A172 (cell line): ENCODE measurements at places on chromosomes 1 and 21. TPM values are rescaled to one million over a fixed set of nuclear protein-coding genes. Genes with fewer than 3 reads are reported as not detected.

The NADK gene
- total RNA-seq: 28.4 and 31.5 TPM in 2 replicates

GRCh38 chr1:67532452-67533216, 102.4 kb upstream of the SERBP1 start:
- peak; percentile 72 for DNase-seq

DNA sequence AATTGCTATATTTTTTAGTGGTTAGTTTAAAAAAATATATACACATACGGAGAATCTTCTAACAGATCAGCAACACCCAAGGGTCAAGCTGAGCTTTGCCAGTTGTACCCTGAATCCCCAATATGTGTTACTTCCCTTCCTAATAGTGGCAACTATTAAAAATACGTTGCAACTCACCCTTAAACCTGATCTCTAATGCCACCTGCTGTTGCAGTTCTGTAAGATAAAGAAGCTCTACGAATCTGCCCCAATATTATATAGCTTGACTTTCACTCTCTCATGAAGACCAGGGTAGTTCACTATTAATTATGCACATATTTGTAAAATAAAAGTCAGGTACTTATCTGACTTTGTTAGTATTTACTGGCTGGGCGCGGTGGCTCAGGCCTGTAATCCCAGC, 58.4 kb downstream of the ASH1L start:
- DNase-seq: peak; percentile 40

GRCh38 chr1:161259765-161260164, 1.2 kb downstream of the PCP4L1 start:
- DNase-seq: no peak

DNA sequence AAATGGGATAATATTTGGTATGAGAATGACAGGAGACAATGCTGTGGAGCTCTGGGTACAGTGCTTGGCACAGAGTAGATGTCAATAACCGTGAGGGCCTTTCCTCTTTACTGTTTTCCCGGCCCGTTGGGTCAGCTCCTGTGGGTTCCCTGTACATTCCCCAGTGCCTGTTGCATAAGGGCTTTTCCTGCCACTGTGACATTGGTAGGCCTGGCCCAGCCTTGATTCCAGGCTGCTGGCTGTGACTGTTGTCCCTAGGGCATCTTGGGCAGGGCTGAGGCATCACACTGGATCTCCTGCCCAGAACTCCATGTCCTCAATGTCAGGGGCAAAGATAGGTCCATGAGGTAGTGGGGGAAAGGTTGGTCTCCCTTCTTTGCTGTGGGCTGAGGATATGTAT, 25.8 kb upstream of the MYCL start:
- no peak for DNase-seq

DNA sequence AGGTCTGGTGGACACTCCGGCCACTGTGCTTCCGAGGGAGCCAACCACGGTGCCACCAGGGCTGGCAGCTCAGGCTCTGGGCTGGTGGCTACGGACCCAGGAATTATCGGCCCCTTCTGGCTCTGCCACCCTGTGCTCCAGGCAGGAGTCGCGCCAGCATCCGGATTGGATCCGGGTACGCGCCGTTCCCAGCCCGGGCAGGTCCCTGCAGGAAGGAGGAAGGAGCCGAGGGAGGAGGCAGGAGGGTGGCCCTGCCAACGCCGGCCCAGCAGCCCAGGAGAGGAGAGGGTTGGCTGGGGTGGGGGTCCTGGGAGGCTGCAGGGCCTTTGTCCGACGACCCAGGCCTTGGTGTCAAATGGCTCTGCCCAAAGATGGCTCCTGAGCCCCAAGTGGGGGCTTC, 160.5 kb downstream of the CASZ1 start:
- no peak for DNase-seq

DNA sequence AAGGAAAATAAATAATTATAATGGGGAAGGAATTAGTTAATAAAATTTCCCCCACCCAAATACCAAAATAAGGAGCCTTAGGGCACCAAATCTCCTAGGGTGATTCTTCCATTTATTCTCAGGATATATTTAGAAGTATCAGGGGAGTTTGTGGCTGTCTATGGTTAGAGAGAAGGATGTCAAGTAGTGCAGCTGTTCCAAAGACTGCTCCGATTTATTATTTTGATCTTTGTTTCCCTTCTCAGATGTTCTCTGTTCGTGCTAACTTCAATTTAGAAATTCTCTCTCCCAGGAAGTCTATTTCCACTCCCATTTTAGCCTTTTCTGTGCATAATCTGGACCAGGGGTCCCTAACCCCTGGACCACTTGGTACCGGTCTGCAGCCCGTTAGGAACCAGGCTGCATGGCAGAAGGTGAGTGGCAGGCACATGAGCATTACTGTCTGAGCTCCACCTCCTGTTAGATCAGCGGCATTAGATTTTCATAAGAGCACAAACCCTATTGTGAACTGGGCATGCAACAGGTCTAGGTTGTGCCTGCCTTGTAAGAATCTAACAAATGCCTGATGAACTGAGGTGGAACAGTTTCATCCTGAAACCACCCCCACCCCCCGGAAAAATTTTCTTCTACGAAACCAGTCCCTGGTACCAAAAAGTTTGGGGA, 9.3 kb upstream of the MAST2 start:
- DNase-seq: no peak
